H9 (cell line): ENCODE measurements at places on chromosomes 7 and 10.

- peak; percentile 37 for DNase-seq
Measured at GRCh38 chr7:144656965-144657517, 178.8 kb downstream of the TPK1 start.

DNA sequence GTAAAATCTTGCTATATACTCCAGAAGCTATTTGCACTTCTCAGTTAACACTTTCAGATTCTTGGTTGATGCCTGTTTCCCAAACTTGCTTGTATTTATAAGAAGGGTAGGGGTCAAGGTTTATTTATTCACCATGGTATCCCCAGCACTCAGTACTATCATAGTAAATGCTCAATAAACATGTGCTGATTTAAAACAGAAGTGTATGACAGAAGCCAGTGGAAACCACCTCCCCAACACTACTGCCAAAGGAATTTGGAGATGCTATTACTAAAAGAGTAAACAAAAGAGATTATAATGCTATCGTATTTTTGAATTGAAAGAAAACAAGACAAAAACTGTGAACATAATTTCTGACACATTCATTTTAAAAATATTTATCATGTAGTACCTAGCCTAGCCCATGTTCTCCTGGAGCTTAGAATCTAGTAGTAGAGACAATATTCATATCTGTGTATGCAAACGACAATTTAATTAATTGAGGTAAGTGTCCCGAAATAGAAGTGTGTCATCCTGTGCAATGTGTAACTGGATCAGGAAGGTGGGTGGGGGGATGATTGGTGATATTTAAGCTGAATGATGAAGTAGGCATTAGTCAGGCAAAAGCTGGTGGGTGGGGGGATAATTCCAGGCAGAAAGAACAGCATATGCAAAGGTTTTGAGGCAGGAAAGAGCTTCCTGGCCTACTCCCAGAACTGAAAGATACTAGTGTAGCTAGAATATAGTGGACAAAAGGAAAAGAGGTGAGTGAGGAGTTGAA lies 77.5 kb downstream of the HGF start:
- no peak for DNase-seq

- no peak for DNase-seq
Measured at GRCh38 chr7:10685040-10685439, 288.6 kb upstream of the PHF14 start.

- DNase-seq, result no peak
Measured at GRCh38 chr7:32462977-32463376, 27.2 kb downstream of the LSM5 start.

DNA sequence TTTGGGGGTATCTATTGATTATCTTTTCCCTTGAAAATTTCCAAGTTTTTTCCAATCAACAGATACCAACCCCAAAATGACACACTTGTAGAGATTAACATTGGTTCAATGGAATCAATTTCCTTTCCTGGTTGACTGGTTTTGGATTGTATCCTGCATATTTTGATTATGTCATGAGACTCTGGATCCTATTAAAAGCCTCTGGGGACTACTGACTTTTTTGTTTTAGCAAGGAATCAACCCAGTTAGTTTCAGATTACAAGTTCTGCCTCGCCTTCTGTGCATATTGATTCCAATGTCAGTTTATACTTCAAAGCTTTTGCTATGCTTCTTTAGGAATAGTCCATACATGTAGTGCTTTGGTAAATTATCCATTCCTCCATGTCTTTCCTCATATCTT lies 29.2 kb downstream of the COPG2 start:
- DNase-seq, result no peak

DNA sequence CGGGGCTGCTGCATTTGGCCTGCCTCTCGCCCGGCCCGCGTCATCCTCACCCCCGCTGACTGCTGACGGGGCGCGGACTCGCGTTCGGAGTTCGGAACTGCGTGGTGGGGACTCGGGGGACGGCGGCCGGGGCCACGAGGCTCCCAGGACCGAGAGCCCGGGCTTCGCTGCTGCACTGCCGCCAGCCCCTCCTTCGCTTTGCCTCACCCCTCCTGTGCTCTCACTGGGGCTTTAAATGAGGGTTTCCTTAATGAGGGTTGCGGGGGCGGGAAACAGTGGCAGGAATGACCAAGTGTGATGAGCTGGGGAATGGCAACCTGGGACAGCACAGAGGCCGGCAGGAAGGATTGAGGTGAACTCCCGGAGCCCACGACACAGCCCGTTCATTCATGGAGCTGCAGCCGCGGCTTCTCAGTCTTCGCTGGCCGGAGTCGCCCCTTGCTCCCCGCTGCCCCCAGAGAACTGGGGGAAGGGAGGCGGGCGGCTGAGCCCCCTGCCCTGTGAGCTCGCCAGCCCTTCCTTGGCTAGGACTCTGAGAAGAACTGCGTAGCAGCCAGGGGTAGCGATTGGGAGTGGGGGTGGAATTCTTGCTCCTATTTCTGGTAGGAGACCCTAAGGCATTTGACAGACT lies 1.5 kb upstream of the LRRC4 start:
- DNase-seq, result peak; percentile 47

DNA sequence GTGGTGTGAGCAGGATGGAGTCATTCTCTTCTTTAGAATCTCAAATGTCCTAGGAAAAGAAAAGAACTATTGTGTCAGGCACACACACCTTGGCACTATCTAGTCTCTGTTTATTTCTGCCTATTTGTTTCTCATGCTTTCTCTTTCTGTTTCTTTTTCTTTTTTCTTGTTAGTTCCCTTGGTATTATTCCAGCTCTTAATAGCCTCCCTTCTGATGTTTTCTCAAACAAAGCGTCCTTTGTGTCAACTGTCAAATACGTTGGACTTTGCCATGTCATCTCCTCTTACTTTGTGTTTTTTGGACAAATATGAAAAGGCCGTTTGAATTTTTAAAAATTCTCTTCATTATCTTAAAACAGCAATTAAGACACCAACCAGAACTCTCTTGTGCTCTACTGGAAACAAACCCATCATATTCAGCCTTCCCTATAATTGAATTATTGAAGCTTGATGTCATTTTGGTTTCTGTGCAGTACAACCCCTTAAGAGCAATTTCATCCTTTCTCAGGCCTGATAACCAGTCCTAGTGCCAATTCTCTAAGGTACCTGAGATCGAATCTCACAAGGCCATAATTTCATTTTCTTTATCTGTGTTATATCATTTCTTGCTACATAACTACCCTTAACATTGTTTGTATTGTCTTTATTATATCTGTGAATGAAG lies 497.8 kb upstream of the NRP1 start:
- DNase-seq, result no peak

GRCh38 chr7:16739863-16740622 lies 13.5 kb upstream of the TSPAN13 start:
- no peak for DNase-seq

GRCh38 chr10:90413196-90413595 lies 444.6 kb downstream of the HTR7 start:
- DNase-seq, result no peak

DNA sequence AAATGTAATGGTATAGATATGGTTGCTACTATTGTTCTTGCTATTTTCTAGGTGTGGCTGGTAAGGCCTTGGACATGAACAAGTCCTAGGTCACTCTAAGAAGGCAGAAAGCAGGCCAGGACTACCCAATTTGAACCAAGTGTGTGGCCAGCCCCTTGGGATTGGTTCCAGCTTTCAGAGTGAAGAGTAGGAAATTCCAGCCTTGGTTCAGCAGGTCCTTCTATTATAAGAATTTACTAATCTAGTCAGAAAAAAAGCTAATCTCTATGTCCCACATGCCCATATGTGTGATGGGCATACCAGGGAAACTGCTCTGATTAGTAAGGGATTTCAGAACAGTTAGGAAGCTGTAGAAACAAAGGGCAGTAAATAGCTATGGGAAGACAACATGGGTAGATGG lies 7.8 kb upstream of the TARP start:
- no peak for DNase-seq

DNA sequence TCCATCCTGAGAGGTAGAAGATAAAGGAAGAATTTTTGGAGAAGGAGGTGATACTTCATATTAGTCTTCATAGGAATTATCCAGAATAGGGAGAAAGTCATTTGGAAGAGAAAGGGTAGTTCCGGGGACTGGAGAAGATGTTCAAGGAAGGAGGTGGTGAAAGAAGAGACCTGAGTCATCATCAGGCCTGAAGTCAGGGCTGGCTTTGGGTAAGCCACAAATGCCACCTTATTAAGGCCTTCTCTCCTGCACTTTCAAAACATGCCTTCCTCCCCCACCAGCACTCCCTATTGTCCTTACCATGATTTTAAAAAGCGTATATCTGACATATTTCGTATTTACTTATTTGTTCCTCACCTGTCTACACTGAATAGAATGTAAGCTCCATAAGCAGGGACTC lies 112.2 kb upstream of the LRGUK start:
- no peak for DNase-seq

- no peak for DNase-seq
Measured at GRCh38 chr10:113213035-113213434, 263.0 kb downstream of the TCF7L2 start.

- no peak for DNase-seq
Measured at GRCh38 chr7:46212425-46213153, 291.5 kb upstream of the IGFBP3 start.

- DNase-seq, result peak; percentile 65
Measured at GRCh38 chr7:149569025-149569725, 71.6 kb upstream of the ZNF746 start.

GRCh38 chr10:79982362-79982800 lies 33.5 kb upstream of the SFTPD start:
- peak; percentile 59 for DNase-seq

DNA sequence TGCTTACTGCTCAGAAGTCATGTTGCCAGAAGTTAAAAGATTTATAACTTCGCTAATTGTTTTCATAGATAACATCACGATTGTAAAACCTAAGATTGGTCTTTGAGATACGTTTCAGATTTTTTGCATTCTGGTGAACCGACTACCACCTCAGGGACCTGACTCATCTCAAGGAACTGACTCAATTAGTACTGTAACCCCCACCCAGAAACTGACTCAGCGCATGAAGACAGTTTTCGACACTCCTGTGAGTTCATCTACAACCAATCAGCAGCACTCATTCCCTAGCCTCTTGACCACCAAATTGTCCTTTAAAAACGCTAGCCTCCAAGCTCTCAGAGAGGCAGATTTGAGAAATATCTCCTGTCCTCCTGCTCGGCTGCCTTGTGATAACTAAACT lies 72.3 kb downstream of the ELMO1 start:
- no peak for DNase-seq

- peak; percentile 74 for DNase-seq
Measured at GRCh38 chr10:44030132-44030531, 354.8 kb downstream of the CXCL12 start.

GRCh38 chr10:133142523-133143199 lies 17.4 kb upstream of the KNDC1 start:
- peak; percentile 45 for DNase-seq

DNA sequence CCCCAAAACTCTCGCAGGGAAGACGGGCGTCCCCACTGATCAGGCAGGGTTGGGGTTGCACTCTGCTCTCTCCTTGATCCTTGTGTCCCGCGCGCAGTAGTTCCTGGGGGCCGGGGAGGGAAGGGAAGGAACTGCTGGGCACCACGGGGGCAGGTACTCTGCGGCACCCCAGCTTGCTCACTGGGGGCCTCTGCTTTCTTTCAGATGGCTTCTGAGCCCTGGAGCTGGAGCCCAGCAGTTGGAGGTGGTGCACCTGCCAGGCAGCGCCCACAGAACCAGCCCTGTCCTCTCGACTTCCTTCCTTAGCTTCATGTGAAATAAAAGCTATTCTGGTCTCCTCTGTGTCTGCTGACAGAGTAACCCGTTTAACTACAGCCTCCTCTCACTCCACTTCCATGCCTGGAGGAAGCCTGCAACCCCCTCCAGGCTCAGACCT lies 12.2 kb downstream of the PLAC9 start:
- no peak for DNase-seq

GRCh38 chr10:86331861-86332260 lies 34.7 kb downstream of the GRID1 start:
- DNase-seq, result no peak

DNA sequence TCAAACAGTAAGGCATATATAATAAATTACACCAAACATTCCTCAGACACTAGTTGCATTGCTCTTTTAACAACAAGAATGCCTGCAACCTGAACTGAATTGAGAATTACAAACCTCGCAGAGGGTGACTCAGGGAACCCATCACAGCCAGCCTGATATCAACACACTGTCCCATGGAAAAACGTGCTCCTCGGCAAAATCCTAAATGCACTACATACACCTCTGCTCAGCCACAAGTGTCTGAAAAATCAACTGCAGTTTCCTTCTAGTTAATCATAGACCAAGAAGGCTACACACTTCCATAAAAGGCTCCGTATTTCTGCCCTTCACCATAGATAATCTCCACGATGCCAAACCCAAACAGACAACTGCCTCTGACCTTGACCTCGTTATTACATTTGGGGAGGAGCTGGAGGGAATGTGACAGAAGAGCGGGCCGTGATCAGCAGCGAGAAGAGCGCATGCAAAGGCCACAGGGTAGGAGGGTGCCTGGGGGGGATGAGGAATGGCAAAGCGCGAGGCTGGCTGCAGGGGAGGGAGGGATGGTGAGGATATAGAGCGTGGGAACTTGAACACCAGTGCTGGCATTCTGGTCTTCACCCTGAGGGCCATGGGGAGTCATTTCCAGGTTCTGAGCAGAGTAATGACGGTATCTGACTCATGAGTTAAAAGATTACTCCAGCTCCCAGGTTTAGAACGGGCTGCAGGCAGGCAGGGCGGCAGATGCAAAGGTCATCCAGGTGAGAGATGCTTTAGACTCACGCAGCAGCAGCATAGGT lies 201.9 kb upstream of the FRMD4A start:
- DNase-seq, result no peak

GRCh38 chr7:127618775-127619174 lies 833 bp upstream of the PAX4 start:
- no peak for DNase-seq

DNA sequence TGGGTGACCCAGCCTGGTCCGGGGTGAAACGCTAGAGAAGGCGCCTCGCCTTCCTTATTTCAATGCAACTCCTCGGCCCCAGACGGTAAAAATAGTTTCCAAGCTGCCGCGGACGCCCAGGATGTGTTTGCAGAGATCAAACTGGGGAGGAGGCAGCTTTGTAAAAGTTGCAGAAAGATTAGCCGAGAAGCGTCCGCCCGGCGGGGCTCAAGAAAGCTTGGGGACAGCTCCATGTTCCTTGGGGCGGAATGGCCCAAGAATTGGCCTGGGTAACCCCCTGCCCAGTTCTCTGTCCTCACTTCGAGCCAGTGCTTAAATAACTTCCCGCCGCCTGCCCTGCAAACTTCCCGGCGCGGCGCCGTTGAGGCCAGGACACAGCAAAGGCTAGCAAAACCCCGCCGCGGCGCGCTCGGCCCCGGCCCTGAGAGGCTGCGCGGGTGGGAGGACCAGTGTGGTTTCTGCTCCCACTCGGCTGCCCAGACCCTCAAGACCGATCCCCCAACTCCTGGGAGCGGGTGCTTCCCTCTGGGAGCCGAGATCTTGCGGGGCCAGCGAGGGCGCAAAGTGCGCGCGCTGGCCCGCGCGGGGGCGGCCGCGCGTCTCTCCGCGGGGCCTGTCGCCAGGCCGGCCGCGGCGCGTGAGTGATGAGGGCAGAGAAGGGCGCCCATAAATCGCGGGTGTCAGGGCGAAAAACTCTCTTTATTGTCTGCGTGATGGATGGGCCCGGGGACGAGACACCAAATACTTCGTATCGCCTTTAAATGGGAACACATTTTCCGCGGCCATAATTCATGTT lies 6.3 kb upstream of the ZNF503 start:
- DNase-seq, result peak; percentile 56
